Tibial artery (tissue), 4 donors: ENCODE measurements at places on chromosomes 2 and 18.

DNA sequence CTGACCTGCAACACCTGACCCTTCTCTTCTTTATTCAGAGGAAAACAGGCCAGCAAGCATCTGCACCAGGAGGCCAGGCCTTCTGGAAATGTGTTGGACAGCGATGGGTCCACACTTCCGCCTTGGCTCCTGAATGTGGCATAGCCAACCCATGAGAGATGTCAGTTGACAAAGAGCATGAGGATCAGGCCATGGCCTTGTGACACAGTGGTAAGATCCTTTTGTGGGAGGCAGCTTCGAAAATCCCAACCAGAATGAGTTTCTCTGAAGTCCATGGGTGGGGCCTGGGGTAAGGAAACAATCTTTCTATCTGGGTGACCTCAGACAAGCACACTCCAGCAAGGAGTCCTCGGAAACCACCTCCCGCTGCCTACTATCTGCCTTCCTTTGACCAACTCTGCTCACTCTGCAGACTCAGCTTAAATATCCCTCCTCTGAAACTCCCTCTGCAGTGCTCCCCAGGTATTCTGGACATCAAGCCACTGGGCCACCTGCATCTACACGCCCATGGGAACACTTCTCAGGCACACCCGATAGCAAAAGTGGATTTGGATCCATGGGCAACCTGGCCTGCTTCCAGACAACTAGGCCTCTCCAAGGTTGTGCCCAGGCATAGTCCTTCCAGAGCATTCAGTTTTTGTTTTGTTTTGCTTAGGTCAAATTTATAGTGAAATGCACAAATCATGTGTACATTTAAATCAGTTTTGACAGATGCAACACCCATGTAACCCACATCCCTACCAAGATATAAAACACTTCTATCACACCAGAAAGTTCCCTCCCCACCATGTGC is 3.6 kb upstream of the SH2D6 start:
- DNase-seq, result no peak

DNA sequence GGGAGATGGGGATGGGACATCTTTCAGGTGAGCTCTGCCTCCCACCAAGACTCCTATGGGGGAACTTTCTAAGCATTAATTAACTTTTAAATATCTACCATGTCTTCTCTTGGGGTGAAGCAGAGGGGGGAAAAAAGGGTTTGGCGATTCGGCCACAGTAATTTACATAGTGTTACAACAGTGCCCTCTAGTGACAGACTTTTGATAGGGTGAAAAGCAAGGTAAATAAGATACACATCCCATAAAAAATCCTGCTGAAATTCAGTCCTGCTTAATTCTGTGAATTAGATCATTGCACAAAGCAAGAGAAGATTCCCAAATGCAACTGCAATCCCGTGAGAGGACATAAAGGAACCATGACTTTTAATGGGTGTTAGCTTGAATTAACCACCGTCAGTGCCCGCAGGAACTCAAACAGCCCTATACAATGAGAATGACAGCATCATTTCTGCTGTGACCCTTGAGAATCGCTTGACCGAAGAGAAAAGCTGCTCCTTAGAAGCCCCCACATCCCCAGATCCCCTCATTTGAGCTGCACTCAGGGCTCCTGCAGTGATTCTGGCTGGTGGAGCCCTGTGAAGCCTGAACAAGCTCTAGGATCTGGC is 32.8 kb downstream of the FAM124B start:
- no peak for DNase-seq

- no peak for DNase-seq
These were observed 109.0 kb upstream of the SLC35G4 start for GRCh38 chr18:11500153-11501122.

DNA sequence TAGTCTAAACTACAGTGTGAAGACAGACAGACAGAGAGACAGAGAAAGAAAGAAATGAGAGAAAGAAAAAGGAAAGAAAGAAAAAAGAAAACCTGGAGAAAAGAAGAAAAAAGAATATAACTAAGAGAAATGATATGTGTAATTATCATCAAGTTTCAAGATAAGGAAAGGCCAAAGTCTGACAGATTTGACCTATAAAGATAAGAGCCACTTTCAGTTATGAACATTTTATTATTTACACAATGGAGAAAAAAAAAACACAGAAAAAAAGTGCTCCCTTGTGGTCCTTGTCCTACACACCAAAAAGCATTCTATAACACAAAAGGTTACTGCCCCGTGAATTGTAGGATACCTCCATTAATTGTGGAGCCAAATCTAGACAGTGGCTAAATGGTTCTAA is 937.2 kb upstream of the DDX18 start:
- no peak for DNase-seq

DNA sequence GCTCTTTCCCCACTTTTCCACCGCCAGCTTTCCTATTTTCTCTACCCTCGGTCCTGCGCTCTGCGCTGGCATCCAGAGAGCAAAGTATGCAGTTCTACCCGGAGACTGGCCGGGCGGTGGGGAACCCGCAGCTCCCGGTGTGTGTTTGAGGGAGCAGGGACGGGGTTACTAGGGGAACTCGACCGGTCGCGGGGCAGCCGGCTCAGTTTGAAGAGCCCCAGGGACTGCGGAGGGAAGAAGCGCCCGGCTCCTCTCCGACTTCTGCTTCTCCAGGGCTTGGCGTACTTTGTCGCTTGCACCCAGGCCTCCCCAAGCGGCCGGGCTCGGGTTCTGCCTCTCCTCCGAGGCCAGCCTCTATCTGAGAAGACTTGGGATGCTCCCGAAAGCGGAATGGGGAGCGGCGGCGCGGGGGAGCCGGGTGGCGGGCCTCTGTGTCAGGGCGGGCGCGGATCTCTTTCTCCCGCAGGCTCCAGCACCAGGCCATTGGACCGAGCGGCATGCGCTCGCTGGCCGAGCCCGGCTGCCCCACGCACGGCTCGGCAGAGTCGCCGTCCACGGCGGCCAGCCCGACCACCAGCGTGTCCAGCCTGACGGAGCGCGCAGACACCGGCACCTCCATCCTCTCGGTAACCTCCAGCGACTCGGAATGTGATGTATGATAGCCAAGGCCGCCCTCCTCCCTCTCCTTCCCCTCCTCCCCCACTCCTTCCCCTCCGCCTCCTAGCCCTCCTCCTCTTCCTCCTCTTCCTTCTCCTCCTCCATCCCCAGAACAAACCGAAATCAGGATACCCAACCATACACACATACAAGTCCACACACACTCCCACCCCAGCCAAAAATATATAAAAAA is 2.8 kb downstream of the SIX3 start:
- no peak for DNase-seq
